ENCODE measurements at places on chromosomes 7 and 10.

GRCh38 chr10:29926693-29927048 lies 132.7 kb downstream of the JCAD start:
- no peak for DNase-seq

DNA sequence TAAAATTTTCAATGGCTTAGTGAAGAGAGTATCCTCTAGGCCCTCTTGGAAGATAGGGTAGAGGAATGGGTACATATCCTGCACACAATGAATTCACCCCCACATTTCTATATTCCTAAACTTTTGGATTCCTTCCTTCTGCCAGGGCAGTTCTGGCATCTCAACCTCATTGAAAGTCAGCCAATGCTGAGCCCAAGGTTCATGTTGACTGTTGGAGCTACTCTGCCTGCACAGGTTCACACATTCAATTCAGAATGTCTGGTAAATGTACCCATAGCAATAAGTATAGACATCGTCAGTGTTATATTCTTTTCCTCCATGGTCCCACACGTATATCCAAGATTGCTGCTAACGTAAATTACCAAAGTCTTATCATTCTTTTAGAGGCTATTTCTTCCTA lies 48.9 kb upstream of the STARD3NL start:
- no peak for DNase-seq

DNA sequence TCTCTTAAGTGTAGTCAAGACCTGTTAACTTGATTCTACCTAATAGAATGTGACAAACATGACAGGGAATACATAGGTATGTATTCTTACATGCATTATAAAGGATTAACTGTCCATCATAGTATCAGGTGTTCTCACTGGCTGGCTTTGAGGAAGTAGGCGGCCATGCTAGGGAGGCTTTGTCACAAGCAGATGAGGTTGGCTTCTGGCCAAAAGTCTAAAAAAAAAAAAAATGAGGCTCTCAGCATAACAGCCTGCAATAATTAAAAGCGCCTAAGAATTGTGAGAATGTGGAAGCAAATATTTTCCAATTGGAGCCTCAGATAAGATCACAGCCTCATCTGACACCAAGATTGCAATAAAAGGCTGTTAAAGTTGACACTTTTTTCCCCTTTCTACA lies 1256.8 kb upstream of the SORCS1 start:
- DNase-seq = no peak

DNA sequence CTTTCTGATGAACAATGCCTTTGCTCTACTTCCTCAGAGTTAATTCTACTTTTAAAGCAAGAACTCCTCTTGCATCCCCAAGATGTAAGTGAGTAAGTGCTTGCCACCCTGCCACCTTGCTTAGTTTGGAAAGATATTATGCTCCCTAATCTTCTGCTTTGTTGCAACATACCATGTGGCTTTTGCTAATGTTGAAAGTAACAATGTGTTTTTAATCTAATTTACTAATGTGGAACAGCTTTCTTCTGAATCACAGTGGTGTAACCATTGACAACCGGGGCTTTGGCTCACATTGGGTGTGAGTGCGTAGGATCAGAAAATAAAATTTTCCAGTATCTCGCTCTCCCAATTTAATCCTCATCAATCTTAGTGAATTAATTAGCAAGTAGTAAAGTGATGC lies 254.1 kb upstream of the PTER start:
- no peak for DNase-seq

DNA sequence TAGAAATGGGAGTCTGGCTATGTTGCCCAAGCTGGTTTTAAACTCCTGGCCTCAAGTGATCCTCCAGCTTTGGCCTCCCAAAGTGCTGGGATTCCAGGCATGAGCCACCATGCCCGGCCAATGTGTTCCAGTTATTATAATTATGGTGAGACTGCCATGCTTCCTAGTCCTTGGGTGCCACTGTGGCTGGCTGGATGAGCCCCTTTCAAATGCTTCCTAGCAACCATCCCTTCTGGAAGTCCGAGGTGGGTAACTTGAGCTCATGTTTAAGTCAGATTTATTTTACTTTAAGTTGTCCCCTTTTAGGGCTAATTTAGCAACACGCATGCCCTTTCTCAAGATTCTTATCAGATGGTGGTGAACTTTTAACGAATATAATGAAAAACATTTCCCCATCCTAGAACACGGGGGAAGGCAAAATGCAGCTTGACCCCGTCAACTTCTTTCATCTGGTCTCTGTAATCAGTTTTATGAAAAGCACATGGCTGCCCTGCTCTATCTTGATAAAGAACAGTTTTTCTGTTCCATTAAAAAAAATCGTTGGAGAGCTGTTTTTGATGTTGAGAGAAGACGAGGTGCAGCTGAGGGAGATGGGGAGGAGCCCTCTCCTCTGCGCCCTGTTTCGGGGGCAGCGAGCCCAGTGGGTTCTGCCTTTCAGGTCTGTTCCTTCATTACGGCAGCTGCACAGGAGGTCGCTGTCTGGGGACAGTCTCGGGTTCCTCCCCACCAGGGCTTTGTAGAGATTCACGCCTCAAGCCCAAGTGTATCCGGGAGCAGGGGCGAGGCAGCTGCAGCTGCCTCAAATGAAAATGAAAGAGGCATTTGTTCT lies 61.0 kb upstream of the MKI67 start:
- no peak for DNase-seq

- DNase-seq = no peak
These were observed 314.5 kb upstream of the SEMA3C start for GRCh38 chr7:81233208-81233940.

GRCh38 chr7:84291756-84292155 lies 97.2 kb upstream of the SEMA3A start:
- no peak for DNase-seq

DNA sequence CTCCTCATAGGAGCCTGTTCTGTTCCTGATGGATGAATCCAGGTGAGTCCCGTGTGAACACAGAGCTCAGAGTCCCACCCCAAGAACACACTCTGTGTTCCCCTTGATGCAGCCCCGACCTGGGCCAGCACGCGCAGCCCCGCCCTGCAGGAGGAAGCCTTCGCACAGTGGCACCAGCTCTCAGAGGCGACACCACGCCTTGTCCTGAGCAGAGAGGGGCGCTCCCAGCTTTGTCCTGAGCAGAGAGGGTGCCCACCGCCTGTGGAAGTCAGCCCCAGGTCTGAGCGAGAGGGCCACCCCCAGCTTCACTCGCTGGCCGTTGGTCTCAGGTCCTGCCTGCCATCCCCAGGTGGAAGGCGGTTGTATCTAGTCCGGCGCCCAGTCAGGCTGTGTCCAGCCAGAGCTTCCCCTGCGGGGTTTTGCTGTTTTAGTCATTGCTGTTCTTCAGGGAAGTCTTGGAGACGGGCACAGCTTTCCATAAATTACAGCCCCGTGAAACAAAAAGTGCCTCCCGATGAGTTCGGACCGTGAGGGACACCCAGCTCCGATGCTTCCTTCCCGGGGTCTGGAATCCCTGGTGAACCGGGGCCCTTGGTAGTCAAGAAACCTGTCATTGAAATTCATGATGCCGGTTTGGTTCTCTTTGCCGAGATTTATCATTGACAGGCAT lies 43.6 kb downstream of the NKX6-2 start:
- DNase-seq = no peak

DNA sequence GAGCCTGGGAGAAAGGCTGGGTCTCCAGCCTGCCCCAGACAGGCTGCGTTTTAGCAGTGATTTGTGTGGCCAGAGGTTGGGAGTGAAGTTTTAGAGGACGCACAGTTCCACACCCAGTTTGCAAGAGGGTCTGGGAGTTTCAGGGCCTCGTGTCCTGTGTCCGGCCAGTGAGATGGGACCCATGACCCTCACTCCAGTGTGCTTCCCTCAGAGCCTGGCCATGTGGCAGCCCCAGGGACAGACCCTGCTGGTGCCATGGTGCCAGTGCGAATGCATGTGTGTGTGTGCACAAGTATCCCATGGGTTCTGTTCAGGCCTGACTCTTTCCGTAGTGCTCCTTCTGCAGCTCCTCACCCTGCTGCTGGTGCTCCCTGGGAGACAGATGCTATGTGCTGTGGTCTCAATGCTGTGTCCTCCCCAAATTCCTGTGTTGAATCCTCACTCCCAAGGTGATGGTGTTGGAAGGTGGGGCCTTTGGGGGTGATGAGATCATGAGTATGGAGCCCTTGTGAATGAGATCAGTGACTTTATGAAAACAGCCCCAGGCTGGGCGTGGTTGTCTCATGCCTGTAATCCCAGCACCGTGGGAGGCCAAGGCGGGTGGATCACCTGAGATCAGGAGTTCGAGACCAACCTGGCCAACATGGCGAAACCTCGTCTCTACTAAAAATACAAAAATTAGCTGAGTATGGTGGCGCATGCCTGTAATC lies 16.5 kb downstream of the ECHDC3 start:
- DNase-seq = no peak

Measured in esophagus squamous epithelium (tissue), 5 donors.